Esophagus squamous epithelium (tissue), 5 donors: ENCODE measurements at places on chromosomes 3 and 15.

DNA sequence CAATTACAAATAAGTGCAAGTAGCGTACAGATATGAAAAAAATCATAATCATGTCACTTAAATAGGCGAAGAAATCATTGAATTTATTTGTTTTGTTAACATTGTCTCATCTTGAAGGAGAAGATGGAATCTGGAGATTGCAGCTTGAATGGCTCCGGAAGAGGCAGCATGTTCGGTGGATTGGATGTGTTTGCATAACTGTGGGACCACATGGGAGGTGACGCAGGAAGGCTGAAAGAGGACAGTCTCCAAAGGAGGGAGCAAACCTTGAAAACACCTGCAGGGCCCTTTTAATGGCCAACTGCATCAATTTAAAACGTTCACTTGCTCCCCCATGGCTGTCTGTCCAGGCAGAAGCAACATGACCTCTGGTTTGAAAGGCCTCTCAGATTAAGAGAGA, 61.3 kb downstream of the CHL1 start:
- no peak for DNase-seq

- no peak for DNase-seq
These were observed 149.9 kb upstream of the RASGRP1 start for GRCh38 chr15:38714309-38715072.

DNA sequence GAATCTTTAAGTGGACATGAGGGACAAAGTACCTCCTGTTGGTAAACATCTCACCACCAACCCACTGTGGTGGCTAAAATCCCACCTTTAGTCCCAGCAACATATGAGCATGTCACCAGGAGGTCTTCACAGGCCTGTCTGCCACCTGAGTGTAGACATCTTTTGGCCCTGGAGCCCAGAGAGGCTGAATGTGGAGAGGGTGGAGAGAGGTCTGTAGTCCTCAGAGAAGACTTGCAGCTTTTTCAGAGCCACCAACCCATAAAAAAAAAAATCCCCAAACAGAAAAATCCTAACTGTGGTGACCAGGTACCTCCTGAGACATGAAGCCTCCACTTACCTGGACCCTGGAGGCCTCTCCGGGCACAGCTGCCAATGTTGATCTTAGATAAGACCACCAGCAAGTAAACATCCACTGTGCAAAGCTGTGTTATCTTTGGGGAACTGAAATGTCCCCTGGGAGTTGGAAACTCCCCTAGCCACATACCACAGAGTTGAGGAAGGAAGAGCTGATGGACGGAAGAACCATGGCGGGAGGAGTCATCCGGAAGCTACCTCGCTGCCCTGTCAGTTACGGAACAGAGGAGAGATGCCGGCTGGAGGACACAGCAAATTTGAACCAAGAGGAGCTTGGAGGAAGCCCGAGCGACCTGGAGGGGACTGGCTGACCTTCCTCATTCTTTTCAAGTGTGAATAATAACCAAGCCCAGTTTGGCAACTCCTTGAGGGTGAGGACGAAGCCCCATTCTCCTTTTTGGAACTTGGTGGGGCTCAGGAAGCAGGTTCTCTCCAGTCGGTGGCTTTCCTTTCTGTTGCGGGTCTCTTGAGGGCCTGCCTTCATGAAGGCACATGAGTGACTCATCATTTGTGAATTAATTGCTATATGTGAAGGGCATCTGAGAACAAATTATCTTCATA, at the start of gene GHRL:
Gene GHRL, minus strand, starts transcription at position 443 of the 915 bp plus-strand sequence. CDS start 2,767 bp downstream, outside the sequence.
- DNase-seq: no peak

- DNase-seq: no peak
These were observed 101.8 kb upstream of the RBMS3 start for GRCh38 chr3:29178809-29179793.

DNA sequence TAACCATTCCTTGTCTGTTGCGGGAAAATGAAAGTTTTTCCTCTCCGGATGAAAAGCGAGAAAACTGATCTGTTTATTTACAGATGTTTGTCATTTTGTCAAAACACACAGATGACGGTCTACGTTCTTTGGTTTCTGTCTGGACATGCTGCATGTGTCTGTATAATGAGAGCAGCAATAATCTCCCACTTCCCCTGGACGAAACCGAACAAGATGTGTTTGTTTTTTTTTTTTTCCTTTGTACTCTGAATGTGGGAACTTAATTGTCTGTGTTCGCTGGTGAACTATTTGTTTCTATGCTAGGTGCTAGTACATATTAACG, 33.6 kb downstream of the PTPRG start:
- DNase-seq: no peak

DNA sequence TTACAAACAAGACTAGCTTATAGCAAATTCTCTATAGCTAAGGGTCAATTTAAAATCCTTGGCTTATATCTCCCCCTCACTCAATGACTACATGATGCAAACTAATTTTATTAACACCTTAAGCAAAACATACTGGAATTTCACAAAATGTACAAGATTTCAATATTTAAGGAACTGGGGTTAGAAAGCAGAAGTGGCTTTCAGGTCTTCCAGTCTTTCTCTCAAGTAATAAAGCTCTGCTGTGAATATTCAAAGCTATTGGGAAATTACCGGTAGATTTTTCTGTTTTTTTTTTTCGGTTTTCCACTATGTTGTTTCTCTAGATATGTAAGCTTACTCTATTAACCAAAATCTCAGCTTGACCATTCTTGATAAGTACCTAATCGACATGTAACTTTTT, 3.9 kb downstream of the EPM2AIP1 start:
- no peak for DNase-seq

DNA sequence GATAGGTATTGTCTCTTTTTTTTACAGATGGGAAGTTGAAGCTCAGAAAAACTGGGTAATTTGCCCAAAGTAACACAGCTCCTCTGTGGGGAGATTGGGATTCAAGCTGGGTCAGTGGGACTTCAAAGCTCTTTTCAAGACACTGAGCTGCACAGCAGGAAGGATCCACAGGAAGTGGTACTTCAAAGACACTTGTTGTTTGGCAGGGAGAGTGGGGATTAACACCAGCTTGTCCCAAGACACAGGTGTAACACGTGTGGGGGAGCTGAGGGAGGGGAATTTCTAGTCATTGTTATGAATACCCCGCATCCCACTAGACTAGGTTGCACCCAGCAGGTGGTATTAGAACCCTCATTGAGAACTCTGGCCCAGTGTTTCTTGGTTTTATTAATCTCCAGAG, 116.0 kb downstream of the FOXB1 start:
- no peak for DNase-seq

GRCh38 chr3:197027151-197027895, 2.3 kb downstream of the MELTF start:
- no peak for DNase-seq

DNA sequence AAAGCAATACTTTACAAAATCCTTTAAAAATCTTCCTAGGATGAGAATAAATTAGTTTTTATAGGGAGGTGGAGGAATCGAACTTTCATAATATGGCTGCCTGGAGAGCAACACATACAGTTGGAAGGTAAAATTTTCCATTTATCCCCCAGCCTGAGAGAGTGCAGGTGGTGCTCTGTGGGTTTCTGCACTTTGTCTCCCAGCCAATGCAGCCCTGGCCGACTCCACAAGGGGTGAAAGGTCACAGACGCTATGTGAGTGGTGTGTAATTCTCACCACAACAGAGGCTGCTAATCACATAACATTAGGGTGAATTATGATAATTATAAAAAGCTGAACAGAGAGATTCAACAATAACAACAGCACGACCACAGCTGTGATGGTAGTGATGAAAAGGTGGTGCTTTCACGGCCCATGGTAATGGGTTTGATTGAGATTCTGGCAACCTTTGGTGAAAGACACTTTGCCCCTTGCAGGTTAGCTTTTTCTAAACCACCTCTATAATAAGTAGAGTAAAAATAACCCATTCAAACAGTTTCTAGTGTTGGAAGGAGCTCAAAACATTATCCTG, 30.1 kb upstream of the NANOGP8 start:
- DNase-seq: no peak

GRCh38 chr3:151219056-151219455, 16.0 kb upstream of the GPR171 start:
- no peak for DNase-seq

GRCh38 chr3:186985661-186986364, 55.5 kb downstream of the ST6GAL1 start:
- no peak for DNase-seq

GRCh38 chr3:150747886-150748683, 14.9 kb downstream of the SIAH2 start:
- DNase-seq: no peak

DNA sequence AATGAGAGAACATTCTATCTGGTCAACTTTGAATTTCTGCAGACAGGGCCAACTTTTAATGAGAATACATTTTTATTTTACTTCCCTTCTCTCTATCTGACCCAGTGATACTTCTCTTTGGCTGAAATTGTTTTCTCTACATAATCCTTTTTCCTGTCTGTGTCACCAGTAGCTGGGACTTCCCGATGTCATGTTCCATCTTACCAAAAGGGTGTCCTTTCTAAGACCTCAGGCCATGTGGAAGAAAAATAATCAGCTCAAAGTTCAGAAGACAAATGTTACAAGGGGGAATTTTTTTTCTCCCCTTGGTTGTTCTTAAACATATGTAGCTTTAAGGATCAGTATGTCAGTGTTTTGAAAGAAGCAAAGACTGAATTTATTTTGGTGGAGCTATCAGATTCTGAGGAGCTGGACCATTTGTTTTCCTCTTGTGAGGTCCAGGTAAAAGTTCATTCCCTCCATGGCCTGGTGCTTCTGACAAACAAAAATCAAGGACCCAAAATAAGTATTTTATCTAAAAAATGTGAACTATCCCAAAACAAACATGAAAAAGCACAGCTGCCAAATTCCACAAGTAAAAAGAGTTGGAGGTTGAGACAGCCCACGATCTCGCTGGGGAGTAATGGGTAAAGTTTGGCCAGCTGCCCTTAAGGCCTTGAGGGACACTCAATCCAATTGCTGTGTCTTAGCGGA, 859.4 kb upstream of the NR2F2 start:
- no peak for DNase-seq

- DNase-seq: no peak
These were observed 94.1 kb downstream of the PYDC2 start for GRCh38 chr3:191555037-191555436.

GRCh38 chr15:40647523-40647922, 47.5 kb upstream of the RAD51 start:
- no peak for DNase-seq

- DNase-seq: no peak
These were observed 746.8 kb downstream of the GRM7 start for GRCh38 chr3:7607676-7608075.

GRCh38 chr15:34782901-34783300, 12.4 kb downstream of the ACTC1 start:
- no peak for DNase-seq

DNA sequence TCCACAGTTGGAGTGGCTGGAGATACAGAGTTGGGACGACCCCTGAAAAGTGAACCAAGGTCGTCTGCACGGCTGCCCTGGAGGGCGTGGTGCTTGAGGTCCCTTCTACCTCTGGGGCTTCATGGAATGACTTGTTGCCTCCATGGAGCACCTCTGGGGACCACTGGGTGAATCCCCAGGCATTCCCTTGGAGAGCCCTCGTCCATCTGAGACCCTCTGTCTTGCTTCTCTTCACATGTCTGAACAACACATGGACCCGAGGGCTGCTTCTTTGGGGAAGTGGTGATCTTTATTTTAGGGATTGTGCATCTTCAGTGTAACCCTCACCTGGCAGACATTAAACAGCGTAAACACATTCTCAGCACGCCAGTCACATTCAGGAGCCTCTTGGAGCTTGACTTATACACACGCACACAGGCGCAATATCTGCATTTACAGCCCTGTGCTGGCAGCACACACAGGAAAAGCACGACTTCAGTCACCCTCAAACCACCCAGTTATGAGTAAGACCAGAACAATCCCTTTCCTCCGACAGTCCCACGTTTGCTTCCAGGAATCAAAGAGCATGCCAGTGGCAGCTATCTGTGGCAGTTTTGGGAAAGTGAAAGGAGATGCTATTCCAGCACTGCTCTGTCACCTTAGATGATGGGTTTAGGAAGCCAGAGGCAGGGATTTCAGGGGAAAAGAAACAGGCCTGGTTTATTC, 12.6 kb downstream of the FAM107A start:
- DNase-seq: no peak

GRCh38 chr3:46375218-46375617, 4.5 kb downstream of the CCR5 start:
- no peak for DNase-seq

- DNase-seq: no peak
These were observed 2.3 kb upstream of the TLE3 start for GRCh38 chr15:70099967-70100473.

- DNase-seq: no peak
These were observed 49.5 kb upstream of the CMSS1 start for GRCh38 chr3:99768126-99768525.

DNA sequence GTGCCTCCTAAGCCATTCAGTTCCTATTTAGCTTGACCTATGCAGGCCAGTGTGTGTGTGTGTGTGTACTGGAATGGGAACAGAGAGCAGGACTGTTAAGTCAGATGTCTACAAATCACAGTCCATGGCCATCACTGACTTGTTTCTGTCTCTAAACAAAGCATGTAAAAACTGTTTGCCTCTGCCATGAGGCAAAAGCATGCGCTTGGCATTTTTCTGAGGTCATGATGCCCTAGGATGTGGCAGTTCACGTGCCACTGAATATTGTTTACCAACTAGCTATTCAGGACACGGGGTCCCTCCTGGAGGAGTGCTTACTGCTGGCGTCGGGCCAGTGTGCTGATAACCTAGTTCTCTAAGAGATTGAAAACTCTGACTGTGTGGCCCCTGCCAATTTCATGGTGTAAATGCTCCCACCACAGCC, 8.2 kb upstream of the ATP13A3 start:
- no peak for DNase-seq

DNA sequence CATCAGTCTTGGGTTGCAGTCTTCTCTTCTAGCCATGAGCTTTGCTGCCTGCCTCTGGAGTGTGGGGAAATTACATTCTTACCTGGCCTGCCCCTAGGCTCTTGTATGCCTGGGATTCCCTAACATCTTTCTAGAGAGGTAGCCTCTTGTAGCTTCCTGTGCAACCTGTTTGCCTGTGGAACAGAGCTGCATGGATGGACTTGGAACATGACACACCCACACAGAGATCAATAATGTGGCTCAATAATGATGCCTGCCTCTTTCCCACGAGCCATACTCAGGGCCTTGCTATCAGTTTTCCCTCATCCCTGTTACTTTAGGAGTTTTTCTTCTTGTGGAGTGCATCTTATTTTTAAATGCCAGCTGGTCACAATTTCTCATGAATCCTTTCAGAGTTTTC, 11.4 kb downstream of the CHCHD6 start:
- DNase-seq: no peak

GRCh38 chr3:185216607-185216958, 37.3 kb downstream of the EHHADH start:
- no peak for DNase-seq

- DNase-seq: no peak
These were observed 13.9 kb downstream of the TRH start for GRCh38 chr3:129988429-129988828.

DNA sequence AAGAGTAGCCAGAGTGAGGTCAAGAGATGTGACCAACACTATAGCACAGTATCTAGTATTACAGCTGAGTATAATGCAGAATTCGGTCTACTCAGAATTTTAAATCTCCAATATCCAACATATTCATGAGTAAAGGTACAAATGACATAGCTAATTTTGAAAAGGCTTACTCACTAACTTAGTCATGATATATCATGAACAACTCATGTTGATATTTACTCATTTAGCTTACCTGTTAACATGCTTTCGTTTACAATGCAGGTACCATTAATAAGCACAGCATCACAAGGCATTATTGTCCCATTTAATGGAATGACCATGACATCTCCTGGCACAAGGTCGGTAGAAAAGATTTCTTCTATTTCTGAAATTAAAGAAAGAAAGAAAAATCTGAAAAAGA, 36.9 kb downstream of the ATP13A3 start:
- DNase-seq: no peak

- DNase-seq: no peak
These were observed 90.6 kb upstream of the UMPS start for GRCh38 chr3:124639406-124640237.
